Upper lobe of left lung (tissue), 6 donors: ENCODE measurements at places on chromosomes 2 and 18.

DNA sequence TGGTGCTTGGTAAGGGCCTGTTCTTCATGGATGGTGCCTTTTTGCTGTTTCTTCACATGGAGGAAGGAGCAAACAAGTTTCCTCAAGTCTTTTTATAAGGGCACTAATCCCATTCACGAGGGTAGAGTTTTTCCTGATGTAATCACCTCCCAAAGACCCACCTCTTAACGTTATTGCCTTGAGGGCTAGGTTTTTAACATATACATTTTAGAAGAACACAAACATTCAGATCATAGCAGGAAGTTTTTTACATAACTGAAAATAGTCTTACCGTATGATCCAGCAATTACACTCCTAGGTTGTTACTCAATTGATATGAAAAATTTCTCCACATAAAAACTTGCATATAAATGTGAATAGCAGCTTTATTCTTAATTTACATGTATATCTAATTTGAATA lies 976.3 kb downstream of the DSC3 start:
- DNase-seq, result no peak

GRCh38 chr2:213678437-213679218 lies 394.4 kb downstream of the SPAG16 start:
- no peak for DNase-seq

GRCh38 chr2:117979911-117980701 lies 33.8 kb downstream of the CCDC93 start:
- DNase-seq, result no peak

- no peak for DNase-seq
Measured at GRCh38 chr2:59383473-59383872, 1142.3 kb upstream of the FANCL start.

GRCh38 chr2:237359894-237360780 lies 53.8 kb downstream of the COL6A3 start:
- no peak for DNase-seq

DNA sequence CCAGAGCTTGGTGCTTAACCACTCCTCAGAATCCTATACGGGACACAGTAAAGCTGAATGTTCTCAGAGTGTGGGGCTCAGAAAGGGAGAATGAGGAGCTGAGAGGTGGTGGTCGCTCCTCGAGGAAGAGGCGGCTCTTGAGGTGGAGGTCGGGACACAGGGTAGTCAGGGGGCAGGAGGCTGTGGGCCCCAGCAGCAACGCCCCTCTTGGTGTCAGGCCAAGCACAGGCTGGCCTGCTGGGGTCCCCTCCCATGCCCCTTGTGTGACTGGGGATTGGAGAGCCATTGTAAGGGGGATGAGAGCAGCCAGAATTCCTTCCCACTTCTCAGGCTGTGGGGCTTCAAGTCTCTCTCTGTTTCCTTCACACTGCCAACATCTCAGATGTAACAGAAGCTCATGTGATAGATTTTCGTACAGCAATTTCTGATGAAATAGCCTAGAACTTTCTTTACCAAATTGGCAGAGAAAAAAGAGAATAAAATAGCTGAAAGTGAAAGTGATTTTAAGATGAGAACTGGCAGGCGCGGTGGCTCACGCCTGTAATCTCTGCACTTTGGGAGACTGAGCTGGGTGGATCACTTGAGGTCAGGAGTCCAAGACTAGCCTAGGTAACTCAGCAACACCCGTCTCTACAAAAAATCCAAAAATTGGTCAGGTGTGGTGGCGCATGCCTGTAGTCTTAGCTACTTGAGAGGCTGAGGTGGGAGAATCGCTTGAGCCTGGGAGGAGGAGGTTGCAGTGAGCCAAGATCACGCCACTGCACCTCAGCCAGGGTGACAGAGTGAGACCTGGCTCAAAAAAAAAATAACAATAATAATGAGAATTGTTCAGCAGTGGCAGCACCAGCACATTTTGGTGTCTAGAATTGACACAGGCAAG lies 61.1 kb upstream of the RPL31 start:
- DNase-seq, result peak; percentile 37

- no peak for DNase-seq
Measured at GRCh38 chr2:76415821-76416220, 705.1 kb upstream of the GCFC2 start.

DNA sequence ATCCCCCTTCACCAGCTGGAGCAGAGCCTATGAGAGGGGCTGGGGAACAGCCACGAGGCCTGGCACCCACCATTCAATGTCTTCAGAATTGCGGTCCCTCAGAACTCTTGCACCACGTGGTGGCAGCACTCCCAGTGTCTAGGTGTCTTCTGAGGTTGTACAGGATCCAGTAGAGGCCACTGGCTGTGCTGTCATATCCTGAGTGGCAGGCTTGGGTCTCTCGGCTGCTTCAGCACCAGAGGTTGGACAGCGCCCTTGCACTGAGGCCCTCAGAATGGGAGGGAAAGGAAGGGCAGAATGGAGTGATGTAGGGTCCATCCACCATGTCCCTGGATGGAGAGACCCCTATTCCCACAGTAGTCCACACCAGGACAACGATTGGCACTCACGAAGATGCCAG lies 112.0 kb upstream of the TEKT4 start:
- DNase-seq, result no peak

- no peak for DNase-seq
Measured at GRCh38 chr2:52341732-52342131, 1309.8 kb upstream of the NRXN1 start.
